ENCODE measurements at places on chromosomes 5 and 9.

DNA sequence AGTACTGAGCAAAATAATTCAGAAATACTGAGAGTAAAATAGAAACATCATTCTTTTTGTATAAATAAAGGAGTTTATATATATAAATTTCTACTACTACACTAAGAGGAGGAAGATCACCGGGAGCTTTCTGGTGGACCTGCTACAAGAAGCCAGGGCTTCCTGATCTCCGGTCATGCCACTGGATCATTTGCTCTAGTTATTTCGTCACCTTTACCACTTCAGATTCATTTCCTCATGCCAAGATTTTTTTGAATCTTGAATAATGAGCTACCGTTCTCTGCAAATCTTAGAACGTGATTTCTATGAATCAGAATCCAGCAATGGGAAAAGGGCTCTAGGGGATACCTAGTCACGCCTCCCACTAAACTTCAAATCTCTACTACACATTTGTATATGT, 51.9 kb upstream of the TBC1D9B start:
- DNase-seq = no peak

- no peak for DNase-seq
Measured at GRCh38 chr9:111728617-111729366, 65.9 kb downstream of the SHOC1 start.

GRCh38 chr5:181173027-181173419, 25.6 kb downstream of the OR2V2 start:
- DNase-seq = no peak

GRCh38 chr9:136345281-136346156, 18.0 kb downstream of the DNLZ start:
- no peak for DNase-seq

GRCh38 chr5:56467176-56467717, 234.1 kb upstream of the ANKRD55 start:
- no peak for DNase-seq
